ENCODE measurements at places on chromosomes 6 and 20.

- DNase-seq = no peak
Observed at GRCh38 chr6:140773276-140773675, 1359.4 kb upstream of the GJE1 start.

GRCh38 chr6:5540370-5540769, 279.1 kb downstream of the FARS2 start:
- DNase-seq = peak; percentile 7

- no peak for DNase-seq
Observed at GRCh38 chr6:38241200-38241871, 398.4 kb downstream of the BTBD9 start.

DNA sequence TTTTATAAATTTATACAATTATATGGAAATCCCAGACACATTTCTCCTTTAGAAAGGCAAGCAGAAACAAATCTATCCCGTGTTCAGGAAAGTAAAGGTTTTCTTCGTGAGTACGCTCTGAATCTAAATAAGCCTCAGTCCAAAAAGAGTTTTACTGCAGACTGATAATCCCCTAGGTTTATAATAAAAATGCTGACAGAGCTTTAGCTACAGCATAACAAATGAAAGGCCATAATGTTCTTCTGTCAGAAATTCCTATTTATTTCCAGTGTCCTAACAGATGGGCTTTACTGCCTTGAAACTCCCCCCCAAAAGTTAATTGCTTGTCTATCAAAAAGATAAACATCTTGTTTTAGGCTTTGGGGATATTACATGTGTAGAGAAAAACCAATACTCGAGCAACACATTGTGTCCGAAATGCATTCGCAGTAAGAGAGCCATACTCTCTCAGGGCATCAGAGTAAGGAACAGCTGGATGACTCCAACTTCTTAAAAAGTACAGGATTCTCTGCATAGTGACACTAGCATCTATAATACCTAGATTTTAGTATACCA, 109.0 kb downstream of the PRKN start:
- DNase-seq = no peak

- no peak for DNase-seq
Observed at GRCh38 chr20:55774628-55775027, 230.7 kb downstream of the CBLN4 start.
